Activated CD8-positive, alpha-beta T cell treated with anti-CD3 and anti-CD28 coated beads for 36 hours (primary cell): ENCODE measurements at places on chromosomes 6 and 20.

DNA sequence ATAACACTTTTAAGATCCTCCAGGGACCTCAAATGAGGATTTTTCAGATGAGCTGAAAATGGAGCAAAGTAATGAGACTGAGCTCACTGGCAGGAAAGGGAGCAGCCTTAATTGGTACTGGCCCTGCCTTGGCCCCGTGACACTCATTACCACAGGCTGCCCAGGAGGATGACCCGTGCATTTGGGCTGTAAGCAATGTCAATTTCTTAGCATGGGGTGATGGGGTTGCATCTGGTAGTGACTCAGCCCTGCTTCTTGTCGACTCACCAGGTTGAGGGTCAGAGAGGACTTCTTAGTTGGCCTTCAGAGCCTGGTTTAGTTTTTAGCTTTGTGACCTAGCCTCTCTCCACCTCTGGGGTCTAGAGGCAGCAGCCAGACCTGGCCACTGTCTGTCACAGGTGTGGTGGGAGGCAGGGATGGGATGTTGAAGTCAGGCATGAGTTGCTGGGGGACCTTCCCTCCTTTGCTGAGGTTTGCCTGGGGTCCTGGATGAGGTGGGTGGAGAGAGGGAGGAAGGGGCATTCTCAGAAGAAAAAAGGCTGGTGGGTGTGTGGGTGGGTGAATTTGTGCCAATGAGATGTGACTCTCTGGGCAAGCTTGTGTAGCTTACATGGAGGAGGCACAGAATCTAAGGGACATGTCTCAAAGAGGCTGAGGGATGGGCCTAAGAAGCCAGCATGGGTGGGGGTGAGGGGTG, 25.9 kb upstream of the EPB41L1 start:
- no peak overlapping the region for H3K27ac ChIP-seq
- H3K27me3 ChIP-seq, result no peaks in the 10 kb centered on the region
- no peak overlapping the region for H3K4me3 ChIP-seq
- DNase-seq, result no peak

DNA sequence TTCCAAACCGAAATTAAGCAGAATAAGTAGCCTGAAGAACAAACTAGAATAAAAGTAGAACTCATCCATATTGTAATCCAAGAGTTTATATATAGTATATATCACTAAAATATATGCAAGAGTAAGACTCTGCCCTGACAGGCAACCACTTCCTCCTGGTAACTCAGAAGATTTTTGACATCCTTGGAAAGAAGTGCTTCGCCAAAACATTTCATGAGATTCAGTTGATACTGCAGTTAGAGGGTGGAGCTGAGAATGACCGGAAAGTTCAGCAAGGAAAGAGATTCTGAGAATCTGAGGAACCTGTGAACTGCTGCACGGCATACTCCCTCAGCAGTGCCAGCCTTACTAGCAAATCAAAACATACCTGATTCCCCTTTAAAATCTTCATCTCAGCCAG, 79.6 kb downstream of the CDK19 start:
- no peak for DNase-seq
- no peaks in the 10 kb centered on the region for H3K27me3 ChIP-seq
- peaks cover 8% of the 10 kb centered on the region for H3K36me3 ChIP-seq
- no peak overlapping the region for H3K27ac ChIP-seq
- H3K4me1 ChIP-seq, result no peaks in the 10 kb centered on the region
- no peak overlapping the region for H3K4me3 ChIP-seq

GRCh38 chr6:31582230-31582643, at the start of gene LTB:
Gene LTB, minus strand, starts transcription at chr6:31582424. Its CDS starts 7 bp downstream, at chr6:31582417.
- peaks cover 53% of the 10 kb centered on the region for H3K36me3 ChIP-seq
- peak within 1 kb of the TSS; percentile 98 for H3K27ac ChIP-seq
- H3K4me1 ChIP-seq, result peaks cover 58% of the 10 kb centered on the region
- DNase-seq, result peak; percentile 67
- peak within 1 kb of the TSS; percentile 96 for H3K4me3 ChIP-seq
- no peaks in the 10 kb centered on the region for H3K27me3 ChIP-seq

DNA sequence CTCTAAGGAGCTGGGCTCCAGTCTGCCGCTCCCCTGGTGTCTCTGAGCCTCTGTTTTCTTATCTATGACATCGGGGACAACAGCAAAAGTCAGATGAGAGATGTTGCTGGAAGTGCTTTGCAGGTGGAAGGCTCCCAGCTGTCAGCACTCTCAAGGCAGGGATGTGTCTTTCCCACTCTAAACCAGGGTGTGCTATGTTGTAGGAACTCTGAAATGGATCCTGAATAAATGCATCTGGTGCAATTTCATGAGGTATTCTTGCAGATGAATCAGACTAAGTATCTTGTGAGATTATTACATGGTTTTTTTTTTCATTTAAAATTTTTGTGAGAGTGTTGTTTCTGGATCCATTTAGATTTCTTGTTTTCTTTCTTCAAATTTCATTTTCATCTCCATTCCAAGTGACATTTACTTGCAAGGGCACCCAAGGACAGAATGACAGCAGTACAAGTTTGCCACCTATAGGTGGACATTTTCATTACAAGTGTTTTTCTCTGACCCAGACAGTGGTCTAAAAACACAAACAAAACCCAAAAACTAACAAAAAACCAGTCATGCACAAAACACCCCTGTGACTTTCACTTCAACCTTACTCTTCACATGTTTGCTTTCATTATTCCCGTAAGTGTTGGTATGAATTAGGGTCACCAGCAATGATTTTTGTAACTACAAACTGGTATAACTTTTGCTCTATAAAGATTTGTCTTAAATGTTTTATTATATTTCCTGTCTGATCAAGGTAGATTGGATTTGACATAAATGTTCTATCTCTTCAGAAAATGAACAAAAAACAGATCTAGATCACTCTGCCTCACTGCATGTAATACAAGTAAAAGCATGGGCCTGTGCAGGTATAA, 14.7 kb upstream of the SIM1 start:
- H3K36me3 ChIP-seq, result no peaks in the 10 kb centered on the region
- no peak overlapping the region for H3K27ac ChIP-seq

DNA sequence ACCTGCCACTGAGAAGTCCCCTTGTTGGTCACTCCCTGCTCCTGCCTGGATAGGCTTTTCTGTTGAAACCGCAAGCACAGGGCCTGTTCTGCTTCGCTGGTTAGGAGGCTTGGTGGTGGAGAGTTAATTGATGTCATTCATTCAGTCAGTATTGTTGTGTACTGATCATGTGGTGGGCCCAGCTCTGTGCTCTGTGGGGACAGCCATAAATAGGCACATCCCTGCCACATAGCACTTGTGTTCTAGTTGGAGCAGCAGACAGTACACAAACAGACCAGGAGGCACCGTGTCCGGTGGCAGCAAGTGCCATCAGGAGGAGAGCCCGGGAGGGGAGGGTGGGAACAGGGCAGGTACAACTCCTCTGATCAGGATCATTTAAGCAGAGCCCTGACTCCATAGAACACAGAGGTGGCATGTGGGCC, 155.2 kb upstream of the INSM1 start:
- no peak overlapping the region for H3K4me3 ChIP-seq
- H3K36me3 ChIP-seq, result no peaks in the 10 kb centered on the region

GRCh38 chr6:115583290-115583689, 477.4 kb downstream of the FRK start:
- no peak overlapping the region for H3K4me3 ChIP-seq
- H3K4me1 ChIP-seq, result no peaks in the 10 kb centered on the region
- no peaks in the 10 kb centered on the region for H3K27me3 ChIP-seq
- no peak overlapping the region for H3K27ac ChIP-seq
- no peaks in the 10 kb centered on the region for H3K36me3 ChIP-seq

GRCh38 chr6:26216886-26217713, 129.9 kb downstream of the HFE start:
- no peak overlapping the region for H3K27ac ChIP-seq
- DNase-seq, result peak; percentile 91
- H3K4me1 ChIP-seq, result peaks cover 11% of the 10 kb centered on the region
- H3K27me3 ChIP-seq, result no peaks in the 10 kb centered on the region

- peaks cover 26% of the 10 kb centered on the region for H3K4me1 ChIP-seq
- H3K4me3 ChIP-seq, result no peak overlapping the region
- H3K27me3 ChIP-seq, result no peaks in the 10 kb centered on the region
- H3K27ac ChIP-seq, result no peak overlapping the region
Measured at GRCh38 chr6:41914869-41915530, 5.9 kb downstream of the MED20 start.

GRCh38 chr6:138482816-138483215, 16.5 kb downstream of the NHSL1 start:
- H3K36me3 ChIP-seq, result no peaks in the 10 kb centered on the region
- no peak for DNase-seq

DNA sequence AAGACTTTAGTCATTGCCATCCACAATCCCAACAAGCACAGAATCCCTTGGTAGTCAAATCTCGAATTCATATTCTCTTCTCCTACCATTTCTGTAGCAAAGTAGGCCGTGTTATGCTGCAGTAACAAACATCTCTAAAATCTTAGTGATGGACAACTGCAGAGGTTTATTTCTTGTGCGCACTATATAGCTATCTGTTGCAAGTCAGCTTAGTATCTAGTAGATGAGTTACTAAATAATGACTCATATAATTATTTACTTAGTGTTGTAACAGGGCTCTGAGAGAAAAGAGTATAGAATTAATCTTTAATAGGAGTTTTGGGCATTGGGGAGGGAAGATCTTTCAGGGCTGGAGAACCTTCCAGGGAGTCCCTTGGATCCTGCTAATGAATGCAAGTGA, 73.3 kb downstream of the CAP2 start:
- H3K27me3 ChIP-seq, result no peaks in the 10 kb centered on the region
- H3K36me3 ChIP-seq, result no peaks in the 10 kb centered on the region
- no peak overlapping the region for H3K4me3 ChIP-seq
- DNase-seq, result no peak

- H3K27ac ChIP-seq, result no peak overlapping the region
- H3K27me3 ChIP-seq, result no peaks in the 10 kb centered on the region
- no peak for DNase-seq
Measured at GRCh38 chr6:39416728-39417127, 94.2 kb upstream of the KCNK16 start.

DNA sequence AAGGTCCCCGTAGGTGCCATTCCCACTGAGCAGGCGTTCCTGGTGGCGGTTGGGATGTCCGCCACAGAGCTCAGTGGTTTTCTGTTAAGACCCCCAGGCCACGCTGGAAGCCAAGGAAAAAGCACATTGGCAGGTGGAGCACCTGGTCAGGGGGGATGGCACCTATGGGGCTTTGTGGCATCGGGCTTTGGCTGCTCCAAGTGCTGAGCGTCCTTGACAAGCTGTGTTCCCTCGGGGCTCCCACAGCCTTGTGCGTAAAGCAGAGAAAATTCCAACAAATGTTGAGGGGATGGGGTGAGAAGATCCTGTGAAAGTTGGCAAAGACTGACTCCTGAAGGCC, 135.4 kb downstream of the JPH2 start:
- no peaks in the 10 kb centered on the region for H3K36me3 ChIP-seq
- peaks cover 5% of the 10 kb centered on the region for H3K4me1 ChIP-seq
- DNase-seq, result no peak
- no peak overlapping the region for H3K4me3 ChIP-seq
- H3K27me3 ChIP-seq, result no peaks in the 10 kb centered on the region

GRCh38 chr6:156146891-156147290, 630.3 kb upstream of the ARID1B start:
- H3K27ac ChIP-seq, result no peak overlapping the region
- H3K4me3 ChIP-seq, result no peak overlapping the region
- H3K36me3 ChIP-seq, result peaks cover 6% of the 10 kb centered on the region
- DNase-seq, result no peak
- no peaks in the 10 kb centered on the region for H3K27me3 ChIP-seq
- H3K4me1 ChIP-seq, result no peaks in the 10 kb centered on the region

- H3K27ac ChIP-seq, result no peak overlapping the region
- no peak overlapping the region for H3K4me3 ChIP-seq
- H3K36me3 ChIP-seq, result no peaks in the 10 kb centered on the region
- peak; percentile 6 for DNase-seq
Measured at GRCh38 chr20:54726687-54727300, 251.4 kb downstream of the DOK5 start.

GRCh38 chr6:22300273-22300998, 3.6 kb upstream of the PRL start:
- H3K27ac ChIP-seq, result no peak overlapping the region
- no peaks in the 10 kb centered on the region for H3K27me3 ChIP-seq
- H3K4me3 ChIP-seq, result no peak overlapping the region
- no peak for DNase-seq

DNA sequence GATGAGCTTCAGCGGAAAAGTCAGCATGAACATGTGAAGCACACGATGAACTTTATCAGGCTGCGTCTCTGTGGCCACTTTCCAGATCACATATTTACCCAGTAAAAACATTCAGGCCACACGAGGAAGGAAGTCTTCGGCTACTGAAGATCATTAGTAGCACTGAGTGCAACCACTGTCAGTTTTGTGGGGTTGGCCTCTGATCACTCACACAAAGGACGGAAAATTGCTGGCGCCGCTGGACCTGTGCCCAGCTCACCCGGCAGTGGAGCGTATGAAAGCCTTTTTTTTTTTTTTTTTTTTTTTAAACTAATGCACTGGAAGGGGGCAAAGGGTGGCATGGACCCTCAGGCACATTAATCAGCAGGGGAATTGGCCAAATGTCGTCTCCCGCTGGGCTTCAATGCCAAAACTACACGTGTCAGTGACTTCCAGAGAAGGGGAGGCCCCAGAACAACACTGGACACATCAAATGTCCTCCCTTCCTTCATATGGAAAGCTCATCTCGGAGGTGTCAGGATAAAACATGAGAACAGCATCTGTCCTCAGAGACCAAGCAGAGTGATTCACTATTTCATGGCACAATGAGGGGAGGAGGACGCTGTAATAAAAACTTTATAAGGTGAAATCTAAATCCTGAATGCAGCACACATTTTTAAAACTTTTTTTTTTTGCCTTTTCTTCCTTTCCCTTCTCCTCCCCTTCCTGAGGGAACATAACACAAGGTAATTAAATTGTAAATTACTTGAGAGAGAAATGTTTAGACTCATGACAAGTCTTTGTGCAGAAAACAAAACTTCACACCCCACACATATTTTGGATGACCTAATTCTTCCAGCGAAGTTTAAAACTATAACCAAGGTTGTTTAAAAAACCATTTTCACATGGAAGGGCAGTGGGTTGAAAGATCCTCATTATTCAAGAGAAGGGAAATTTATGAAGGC, 223.4 kb downstream of the FOXC1 start:
- DNase-seq, result no peak
- H3K27ac ChIP-seq, result no peak overlapping the region
- no peak overlapping the region for H3K4me3 ChIP-seq
- peaks cover 21% of the 10 kb centered on the region for H3K36me3 ChIP-seq

DNA sequence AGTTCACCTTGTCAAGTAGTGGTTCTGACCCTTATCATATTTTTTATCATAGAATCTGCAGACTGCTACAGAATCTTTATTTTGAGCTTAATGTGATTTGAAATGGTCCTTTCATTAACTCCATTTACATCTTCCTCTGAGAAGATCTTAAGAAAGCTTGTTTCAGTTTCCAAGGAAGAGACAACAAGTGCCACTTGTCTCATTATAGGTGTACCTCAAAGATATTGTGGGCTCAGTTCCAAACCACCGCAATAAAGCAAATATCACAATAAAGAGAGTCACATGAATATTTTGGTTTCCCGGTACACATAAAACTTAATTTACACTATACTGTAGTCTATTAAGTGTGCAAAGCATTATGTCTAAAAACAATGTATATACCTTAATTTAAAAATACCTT, 66.4 kb upstream of the ATXN1 start:
- DNase-seq, result no peak
- no peaks in the 10 kb centered on the region for H3K36me3 ChIP-seq
- peaks cover 24% of the 10 kb centered on the region for H3K4me1 ChIP-seq
- no peak overlapping the region for H3K4me3 ChIP-seq

GRCh38 chr6:90859056-90859455, 272.2 kb upstream of the MAP3K7 start:
- no peak overlapping the region for H3K4me3 ChIP-seq
- no peaks in the 10 kb centered on the region for H3K36me3 ChIP-seq
- no peak overlapping the region for H3K27ac ChIP-seq
- peaks cover 2% of the 10 kb centered on the region for H3K4me1 ChIP-seq
